ENCODE measurements at places on chromosomes 2 and 18.

DNA sequence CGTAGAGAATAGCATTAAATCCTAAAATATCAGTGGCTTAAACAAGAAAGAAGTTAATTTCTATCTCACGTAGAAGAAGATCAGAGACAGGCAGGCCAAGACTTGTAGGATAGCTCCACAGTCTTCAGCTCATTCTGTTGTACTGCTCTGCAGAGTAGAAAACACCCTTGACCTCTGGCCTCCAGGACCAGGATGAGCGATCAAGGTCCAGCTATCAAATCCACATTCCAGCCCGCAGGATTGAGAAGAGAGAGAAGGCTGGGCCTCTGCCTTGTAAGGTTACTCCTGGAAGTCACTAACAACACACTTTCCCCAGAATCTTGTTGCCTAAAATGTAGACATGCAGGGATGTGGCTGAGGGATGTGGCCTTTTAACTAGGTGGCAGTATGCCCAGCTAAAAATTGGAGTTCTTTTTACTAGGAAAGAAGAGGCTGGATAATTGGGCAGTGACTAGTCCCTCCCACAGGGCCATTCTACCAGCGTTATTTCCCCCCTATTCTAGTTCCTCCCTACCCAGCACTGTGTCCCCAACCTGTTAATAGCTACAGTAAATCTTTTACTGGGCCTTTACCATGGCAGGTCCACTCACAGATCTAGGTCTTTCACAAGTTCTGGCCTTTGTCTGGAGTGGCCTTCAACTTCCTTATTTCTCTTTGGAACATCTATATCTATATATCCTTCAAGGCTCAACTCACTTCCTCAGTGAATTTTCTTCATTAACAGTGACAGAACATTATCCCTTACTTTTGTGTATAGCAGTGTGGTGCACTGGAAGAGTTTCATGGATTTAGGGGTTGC lies 165.0 kb downstream of the DIS3L2 start:
- DNase-seq, result no peak

GRCh38 chr2:145845207-145845894 lies 1325.4 kb upstream of the ZEB2 start:
- no peak for DNase-seq

DNA sequence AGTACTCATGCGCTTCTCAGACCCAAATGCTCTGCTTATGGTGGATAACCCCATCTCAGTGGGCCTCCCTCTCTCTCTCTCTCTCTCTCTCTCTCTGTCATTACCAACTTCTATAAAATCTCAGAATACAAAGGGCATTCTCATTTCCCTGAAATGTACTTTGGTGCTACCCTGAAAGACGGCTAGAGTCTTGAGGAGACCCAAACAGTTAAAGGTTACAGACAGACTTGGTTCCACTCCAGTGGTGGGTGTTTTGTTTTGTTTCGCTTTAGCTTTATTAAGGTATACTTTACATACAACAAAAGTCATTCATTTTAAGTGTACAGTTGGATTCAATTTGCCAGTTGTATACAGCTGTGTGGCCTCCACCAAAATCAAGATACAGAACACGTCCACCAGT lies 60.9 kb downstream of the BCL11A start:
- DNase-seq, result no peak

- DNase-seq, result no peak
Measured at GRCh38 chr2:168608796-168609195, 152.7 kb downstream of the CERS6 start.

DNA sequence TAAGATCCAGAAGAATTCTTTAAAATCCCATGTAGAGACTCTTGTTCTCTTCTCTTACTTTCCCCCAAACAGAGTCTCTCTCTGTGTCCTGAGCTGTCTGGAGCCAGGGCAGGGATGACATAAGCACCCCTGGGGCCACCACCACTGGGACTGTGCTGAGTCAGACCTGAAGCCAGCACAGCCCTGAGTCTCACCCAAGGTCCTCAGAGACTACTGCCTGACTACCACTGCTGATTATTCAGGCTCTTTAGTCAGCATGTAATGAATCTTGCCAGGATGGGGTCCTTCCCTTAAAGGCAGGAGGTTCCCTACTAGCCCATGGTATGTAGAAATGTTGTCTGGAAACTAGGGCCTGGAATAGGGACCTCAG lies 34.9 kb upstream of the DYNC1I2 start:
- DNase-seq, result no peak

DNA sequence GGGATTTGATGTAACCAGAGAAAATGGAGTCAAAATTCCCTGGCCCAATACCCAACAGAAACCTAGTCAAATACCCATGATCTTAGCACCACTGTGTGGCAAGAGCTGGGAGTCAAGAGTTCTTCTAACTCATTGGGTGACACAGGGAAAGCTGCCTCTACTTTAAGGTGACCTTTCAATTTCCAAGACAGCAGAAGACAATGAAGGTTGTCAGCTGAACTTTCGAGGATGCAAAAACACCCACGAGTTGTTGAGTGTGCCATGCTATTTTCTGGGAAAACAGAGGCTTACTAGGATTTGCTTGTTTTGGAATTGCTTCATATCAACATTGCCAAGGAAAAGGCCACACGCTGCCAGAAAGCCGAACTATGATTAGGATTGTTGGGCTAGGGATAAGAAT lies 61.6 kb upstream of the CYRIA start:
- DNase-seq, result no peak

DNA sequence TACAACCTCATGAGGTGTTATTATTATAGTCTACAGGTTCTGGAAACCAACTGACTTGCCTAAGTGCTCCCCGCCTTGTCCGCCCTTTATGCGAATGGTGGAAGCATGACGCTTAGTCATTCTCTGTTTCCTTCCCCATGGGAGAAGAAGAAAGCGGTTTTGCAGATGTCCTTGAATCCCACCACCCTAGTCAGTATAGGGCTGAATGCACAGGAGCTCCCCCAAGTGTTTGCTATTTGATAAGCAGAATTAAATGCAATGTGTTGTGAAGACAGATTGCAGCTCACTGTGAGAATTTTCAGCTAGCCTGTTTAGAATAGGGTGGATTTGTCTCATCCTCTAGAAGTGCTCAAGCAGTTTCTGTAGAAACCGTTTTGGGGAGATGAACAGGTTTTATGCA lies 652.0 kb downstream of the DCC start:
- no peak for DNase-seq

- no peak for DNase-seq
Measured at GRCh38 chr18:48529796-48530195, 9.0 kb upstream of the CTIF start.

DNA sequence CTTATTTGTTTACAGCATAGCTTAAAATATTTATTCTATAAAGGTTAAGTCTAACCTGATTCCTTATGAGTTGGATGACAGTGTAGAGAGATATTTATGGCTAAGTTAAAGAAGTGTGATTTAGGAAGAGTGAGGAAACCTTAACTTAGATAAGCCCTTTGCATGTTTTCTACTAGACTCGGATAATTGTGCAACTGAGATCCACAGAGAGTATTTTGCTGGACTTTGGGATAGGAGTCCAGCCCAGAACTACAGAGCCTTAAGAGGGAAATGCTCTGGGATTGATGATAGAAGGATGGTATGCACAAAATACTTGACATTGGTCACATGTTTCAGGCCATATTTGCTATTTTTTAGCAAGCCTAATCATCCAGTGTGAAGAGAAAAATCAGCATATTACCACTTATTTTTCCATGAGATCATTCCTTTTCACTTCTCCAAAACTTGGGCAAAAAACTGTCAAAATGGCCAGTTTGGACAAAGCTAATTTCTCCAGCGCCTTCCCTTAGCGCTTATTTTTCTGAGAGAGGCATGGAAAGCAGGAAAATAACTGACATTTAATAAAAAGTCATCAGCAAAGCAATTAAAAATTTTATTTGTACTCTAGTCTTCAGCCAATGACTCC lies 3.1 kb downstream of the CD28 start:
- DNase-seq, result no peak

DNA sequence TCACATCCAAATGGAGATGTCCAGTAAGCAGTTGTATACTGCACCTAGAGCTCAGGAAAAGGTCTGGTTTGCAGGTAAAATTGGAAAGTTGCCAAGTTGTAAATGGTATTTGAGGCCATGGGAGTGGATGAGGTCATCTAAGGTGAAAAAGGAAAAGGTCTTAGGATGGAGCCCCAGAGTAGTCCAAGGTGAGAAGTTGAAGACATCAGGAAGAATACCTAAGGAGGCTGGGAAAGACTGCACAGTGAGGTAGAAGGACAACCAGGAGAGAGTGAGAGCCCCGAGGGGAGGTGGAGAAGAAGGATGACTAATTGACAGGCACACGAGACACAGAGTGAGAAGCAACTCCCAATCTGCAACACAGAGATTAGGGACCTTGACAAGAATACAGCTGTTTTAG lies 10.7 kb downstream of the DPP4 start:
- DNase-seq, result no peak

GRCh38 chr2:38266382-38267061 lies 110.6 kb downstream of the ATL2 start:
- no peak for DNase-seq

DNA sequence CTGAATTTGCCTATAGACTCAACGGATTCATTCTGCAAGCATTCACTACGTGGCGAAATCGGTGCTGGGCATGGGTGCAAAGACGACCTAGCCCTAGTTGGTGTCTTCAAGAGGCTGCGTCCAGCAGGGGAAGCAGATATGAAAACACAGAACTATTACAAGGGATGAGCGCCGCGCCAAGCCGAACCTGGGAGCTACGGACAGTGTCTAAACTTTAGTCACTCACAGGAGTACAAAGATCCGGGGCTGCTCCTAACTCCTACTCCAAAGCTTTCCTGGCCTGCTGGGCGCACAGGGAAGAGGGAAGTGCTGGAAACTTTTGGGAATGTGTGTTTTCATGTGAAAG lies 732 bp upstream of the ANXA4 start:
- DNase-seq, result no peak

DNA sequence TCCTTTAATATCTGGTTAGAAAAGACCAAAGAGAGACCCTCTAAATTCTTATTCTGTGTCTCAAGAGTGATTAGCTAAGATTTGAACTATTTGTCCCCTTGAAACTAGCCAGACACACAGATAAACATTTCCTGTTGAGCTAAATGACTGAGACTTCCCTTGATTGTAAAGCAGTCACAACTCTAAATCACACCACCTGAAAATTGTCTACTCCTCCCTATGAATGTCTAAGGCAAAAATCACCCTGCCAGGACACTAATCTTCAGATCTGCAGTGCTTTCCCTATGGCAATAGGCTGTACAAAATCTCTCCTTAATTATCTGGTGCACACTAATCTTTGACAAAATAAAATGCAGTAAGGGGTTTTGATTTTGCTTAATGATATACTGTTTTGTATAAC lies 200.5 kb upstream of the GULP1 start:
- DNase-seq, result no peak

- DNase-seq, result no peak
Measured at GRCh38 chr2:127124426-127124825, 17.5 kb upstream of the BIN1 start.

DNA sequence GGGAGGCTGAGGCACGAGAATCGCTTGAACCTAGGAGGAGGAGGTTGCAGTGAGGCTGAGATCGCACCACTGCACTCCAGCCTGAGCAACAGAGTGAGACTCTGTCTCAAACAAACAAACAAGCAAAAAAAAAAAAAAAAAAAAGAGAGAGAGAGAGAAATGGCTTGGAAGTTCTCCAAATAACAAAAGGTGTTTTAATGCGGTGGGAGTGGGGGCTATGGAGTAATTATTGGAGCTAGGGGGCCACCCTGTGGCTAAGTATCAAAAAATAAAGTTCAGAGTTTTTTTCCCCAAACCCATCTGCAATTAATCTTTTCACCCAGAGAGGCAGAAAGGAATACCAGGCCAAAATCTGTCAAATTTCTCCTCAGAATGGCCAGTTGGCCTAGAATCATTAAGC lies 23.0 kb upstream of the CEP68 start:
- no peak for DNase-seq

DNA sequence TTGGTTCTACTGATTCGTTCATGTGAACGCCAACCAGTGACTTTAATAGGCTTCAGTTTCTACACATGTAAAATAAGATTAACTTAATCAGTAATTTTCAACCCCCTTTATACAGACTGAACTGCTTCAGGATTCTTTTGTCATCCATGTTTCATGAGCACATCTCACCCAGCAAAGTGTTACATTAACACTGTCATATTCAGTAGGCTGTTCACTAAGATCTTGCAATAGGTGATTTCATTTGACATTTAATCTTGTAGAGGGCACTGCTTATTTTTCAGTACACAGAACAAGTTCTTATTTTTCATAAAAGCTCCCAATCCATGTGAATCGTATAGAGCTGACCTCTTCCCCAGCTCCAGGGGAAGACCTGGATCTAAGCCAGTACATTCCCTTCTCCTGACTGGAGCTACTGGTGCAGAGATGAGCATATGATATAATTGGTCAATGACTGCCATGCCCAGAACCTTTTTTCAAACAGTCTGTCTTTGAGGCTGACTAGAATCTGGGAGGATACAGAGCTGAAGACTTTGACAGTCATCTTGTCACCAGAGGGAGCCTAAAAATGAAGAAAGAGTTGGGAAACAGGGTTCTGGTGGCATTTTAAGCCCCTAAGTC lies 72.2 kb upstream of the CHRNA1 start:
- no peak for DNase-seq

GRCh38 chr2:129623783-129624182 lies 355.7 kb upstream of the RAB6C start:
- DNase-seq, result no peak

GRCh38 chr2:189150033-189150432 lies 29.5 kb downstream of the COL5A2 start:
- no peak for DNase-seq

- no peak for DNase-seq
Measured at GRCh38 chr2:160666154-160667060, 172.8 kb upstream of the RBMS1 start.

GRCh38 chr2:143083636-143084035 lies 45.6 kb upstream of the ARHGAP15 start:
- DNase-seq, result no peak
